ENCODE measurements at places on chromosomes 2 and 18. TPM values are rescaled to one million over a fixed set of nuclear protein-coding genes. Genes with fewer than 3 reads are reported as not detected.

GRCh38 chr2:223759569-223760430, 77.6 kb downstream of the AP1S3 start:
- DNase-seq: no peak

GRCh38 chr2:180905461-180905860, 74.9 kb upstream of the UBE2E3 start:
- DNase-seq: no peak

- peak; percentile 20 for DNase-seq
Observed at GRCh38 chr2:161004379-161004778, 155.8 kb upstream of the TANK start.

DNA sequence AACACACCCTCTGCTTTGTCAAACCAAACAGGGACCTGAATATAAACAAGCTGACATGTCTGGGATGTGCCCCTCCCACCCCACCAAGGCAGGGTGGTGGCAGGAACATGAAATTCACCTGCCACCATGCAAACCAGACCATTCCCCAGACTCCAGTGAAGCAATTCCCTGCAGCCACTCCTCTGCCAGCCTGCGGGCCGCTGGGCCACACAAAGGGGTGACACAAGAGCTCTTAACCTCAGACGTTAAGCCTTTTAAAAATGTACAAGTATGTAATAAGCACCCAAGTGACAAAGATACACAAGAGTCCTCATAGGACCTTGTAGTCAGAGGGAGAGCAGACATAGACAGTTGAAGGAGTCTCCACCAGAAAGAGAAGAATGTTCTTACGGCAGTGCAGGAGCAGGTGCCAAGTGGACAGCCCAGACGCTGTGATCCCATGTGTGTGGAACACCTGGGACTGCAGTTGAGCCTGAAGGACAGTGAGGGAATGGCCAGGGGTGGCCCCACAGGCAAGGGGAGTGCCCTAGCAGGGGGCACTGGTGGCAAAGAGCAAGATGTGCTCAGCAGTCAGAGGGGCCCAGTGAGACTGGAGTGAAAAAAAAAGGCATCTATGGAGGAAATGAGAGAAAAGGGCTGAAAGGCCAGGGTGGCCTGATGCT, 36.9 kb downstream of the CRACDL start:
- DNase-seq: no peak

- peak; percentile 85 for DNase-seq
Observed at GRCh38 chr18:9708057-9708433, at the start of gene RAB31. RAB31 (plus strand) TSS chr18:9708301; CDS start chr18:9708406, 105 bp downstream.

SCN7A gene
- total RNA-seq: 0.32 TPM

DNA sequence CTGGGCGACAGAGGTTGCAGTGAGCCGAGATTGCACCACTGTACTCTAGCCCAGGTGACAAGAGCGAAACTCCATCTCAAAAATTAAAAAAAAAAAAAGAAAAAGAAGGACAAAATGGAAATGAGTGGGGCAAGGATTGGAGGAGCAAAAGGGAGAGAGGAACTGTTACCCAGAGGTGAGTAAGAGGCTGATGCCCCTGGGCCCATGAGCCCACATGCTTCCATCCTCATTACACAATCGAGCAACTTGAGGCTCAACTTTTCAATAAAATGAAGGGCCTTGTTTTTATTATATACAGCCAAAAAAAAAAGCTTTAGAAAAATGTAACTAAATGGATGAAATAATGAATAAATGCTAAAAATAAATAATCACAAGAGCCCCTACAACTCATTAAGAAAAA, 91.7 kb upstream of the YWHAQ start:
- DNase-seq: no peak
